C1 segment of cervical spinal cord (tissue), 14 donors: ENCODE measurements at places on chromosomes 13 and 19.

- DNase-seq, result no peak
Observed at GRCh38 chr13:19601749-19602725, 31.4 kb upstream of the MPHOSPH8 start.

- no peak for DNase-seq
Observed at GRCh38 chr13:98054301-98054700, 88.6 kb upstream of the FARP1 start.

GRCh38 chr19:3335431-3336350, 30.7 kb upstream of the NFIC start:
- DNase-seq, result no peak

- DNase-seq, result no peak
Observed at GRCh38 chr13:48844676-48845075, 131.0 kb upstream of the FNDC3A start.

DNA sequence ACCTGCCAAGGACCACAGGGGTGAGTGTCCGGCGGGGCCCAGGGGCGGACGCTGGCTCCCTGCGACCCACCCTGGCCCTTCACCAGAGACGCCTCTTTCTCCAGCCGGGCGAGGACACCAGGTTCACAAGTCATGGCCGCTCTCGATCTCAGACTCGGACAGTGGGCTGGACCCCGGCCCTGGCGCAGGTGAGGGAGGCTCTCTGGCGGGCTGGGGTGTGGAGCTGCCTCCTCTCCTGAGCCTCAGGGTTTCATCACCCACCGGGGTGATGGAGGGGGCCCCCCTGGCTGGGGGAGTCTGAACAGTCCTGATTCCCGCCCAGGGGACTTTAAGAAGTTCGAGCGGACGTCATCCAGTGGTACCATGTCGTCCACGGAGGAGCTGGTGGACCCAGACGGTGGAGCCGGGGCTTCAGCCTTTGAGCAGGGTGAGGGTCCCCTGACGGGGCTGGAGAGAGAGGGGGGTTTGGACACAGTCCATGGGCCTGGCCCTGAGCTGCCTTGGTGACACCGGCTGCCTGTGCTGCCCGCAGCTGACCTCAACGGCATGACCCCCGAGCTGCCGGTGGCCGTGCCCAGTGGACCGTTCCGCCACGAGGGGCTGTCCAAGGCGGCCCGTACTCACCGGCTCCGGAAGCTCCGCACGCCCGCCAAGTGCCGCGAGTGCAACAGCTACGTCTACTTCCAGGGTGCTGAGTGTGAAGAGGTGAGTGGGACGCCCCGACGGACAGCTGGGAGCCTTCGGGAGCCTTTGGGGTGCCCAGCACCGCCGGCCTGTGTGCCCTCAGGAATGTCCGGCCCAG, 13.6 kb downstream of the ARHGAP45 start:
- no peak for DNase-seq

DNA sequence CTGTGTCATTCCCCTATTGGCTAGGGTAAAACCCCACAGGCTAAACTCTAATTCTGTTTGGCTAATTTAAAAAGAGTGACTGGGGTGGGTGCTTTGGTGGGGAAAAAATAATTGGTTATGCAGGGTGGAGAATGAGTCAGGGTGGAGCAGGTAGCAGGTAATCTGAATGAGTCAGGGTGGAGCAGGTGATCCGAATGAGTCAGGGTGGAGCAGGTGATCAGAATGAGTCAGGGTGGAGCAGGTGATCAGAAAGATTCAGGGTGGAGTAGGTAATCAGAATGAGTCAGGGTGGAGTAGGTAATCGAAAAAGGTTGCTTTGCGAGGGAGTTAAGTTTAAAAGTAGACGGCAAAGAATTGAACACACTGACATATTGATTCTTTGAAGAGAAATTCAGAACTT, 1218.8 kb upstream of the ATXN8OS start:
- DNase-seq, result no peak

GRCh38 chr19:35784503-35785338, 9.4 kb downstream of the ARHGAP33 start:
- no peak for DNase-seq

- no peak for DNase-seq
Observed at GRCh38 chr13:110390567-110390966, 83.5 kb downstream of the COL4A2 start.

DNA sequence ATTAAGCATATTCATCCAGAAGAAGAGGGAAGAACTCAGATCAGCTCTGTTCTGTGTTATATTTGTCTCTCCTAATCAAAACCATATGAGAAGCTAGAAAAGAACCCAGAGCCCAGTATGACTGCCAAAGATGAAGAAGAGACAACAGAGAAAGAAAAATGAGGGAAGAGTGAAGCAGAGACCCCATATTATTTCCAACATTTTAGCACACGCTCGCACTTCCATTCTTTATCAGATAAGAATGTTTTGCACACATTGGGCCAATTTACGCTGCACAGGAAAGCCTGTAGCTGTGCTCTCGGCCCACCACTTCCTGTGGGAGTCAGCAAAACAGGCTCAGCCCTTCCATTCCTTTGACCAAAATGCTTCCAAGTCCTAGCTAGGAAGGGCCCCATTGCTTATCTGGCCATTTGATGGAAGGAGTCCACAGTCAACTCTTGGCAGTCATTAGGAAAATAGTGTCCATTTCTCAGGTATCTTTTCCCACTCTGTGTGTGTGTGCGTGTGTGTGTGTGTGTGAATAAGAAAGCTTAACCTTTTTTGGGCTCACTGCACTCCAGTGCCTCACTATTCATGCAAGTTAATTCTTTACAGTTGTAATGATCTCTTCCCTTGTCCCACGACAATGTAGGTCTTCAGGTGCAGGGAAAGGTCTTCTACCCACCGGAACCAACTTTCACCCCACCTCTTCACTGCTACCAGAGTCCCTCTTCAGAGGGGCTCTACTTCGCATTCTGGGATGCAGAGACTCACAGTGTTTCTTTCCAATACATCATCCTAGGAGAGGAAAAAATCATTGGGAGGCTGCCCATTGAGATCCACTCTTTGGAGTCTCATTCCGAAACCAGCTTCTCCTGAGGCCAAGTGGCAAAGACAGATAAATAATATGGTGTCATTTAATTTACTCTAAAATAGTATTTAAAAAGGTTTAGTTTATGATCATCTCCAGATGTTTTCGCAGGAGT, 237.5 kb downstream of the COG6 start:
- DNase-seq, result no peak

DNA sequence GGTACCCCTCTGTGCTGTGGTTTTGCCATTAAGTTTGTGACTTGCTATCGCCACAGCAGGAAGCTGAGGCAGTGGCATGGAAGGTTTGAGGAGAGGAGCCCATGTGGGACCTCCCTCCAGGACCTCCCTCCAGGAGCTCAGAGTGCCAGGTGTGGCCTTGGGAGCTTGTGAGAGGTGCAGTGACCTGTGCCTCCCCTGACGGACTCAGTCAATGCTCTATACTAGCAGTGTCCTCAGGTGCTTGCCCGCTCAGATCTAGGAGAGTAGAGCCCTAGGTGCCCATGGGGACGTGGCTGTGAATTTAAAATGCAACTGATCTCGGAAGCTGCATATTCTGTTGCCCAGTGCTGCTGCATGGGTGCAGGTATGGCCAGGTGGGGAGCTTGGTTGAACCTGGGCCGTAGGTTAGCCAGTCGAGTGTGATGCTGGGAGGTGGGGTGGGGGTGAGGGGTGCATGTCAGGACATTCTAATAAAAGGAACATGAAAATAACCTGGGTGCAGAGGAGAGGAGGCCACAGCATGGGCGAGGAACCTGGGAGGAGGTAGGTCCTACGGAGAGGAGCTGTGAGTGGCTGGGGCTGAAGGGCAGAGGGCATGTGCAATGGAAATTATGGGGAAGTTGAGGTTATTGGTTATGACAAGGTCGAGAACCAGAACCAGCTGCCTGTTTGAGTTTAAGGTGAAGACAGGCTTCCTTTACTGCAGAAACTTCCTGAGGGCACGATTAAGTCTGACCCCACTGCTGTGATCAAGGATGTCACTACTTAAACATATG, 41.6 kb downstream of the TEX29 start:
- no peak for DNase-seq

- no peak for DNase-seq
Observed at GRCh38 chr13:101618440-101619187, 166.1 kb downstream of the ITGBL1 start.

DNA sequence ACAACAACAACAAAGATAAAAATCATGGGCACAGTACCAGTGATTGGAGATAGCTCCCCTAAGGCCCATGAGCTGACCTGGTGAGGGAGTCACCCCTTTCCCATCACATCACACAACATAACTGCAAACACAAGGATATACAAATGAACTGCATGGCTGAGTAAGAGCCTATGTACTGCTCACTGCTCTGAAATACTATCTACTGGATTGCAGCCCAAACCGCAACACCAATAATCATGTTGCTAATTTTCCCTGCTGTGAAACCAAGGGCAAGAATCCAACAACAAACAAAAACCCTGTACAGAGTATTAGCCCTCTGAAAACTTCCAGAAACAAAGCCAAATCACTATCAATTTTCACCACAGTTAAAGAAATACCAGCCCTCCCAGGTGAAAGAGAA, 1893.2 kb downstream of the PCDH9 start:
- DNase-seq, result no peak

- no peak for DNase-seq
Observed at GRCh38 chr19:58466089-58466759, 656 bp upstream of the ZNF324 start.

DNA sequence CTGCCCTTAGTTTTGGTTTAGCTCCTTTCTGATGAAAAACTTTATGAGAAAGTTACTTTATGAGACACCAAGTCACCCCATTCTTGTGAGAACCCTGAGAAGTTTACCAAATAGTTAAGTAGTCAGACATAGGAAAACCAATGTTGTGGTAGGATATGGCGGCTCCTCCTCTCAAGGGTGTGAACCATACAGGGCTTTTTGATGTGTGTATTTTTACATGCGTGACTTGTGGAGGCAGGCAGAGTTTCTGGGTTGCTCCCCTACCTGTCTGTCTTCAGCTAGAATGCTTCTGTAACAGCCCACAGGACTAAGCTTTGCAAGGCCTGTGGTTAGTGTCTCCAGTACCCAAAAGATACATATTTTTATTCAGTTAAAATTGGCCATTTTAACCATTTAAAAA, 18.3 kb downstream of the UBAC2 start:
- no peak for DNase-seq

GRCh38 chr19:29872224-29872731, 60.5 kb downstream of the CCNE1 start:
- DNase-seq, result no peak

GRCh38 chr19:54439174-54439851, 9.7 kb upstream of the LENG8 start:
- peak; percentile 36 for DNase-seq

DNA sequence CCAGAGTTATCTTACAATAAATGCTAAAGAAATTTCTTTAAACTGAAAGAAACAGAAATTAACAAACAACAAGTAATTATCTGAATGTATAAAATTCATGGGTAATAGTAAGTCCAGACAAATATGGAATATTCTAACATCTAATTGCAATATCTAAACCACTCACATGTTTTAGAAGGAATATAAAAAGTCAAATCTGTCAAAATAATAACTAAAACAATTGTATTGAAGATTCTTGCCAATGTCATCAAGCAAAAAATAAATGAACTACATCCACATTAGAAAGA, 942.9 kb upstream of the PCDH20 start:
- no peak for DNase-seq

GRCh38 chr19:55091955-55092354, 16.3 kb downstream of the EPS8L1 start:
- no peak for DNase-seq

DNA sequence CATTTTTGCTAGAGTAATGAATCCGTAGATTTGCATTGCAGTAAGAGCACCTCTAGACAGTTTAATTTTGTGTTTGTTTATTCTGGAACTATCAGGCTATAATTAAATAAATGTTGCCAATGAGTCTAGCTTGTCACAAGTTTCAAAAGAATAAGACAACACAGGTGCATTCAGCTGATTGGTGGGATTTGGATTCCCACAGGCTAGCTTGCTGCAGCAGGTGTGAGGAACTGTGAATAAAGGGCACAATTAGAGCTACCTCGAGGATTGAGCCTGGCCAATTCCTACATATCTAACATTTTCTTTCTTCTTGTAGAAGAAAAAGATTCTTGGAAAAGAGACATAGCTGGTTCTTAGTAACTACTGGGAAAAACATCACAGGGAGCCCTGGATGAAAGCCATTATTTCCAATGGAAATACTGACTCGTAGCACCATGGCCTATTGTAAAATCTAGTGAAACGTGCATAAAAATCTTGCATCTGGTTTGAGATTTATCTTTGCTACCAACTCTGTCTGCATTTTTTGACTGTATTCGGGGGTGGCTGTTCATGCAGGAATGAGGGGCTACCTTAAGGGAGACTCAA, 360.9 kb downstream of the FGF9 start:
- no peak for DNase-seq

DNA sequence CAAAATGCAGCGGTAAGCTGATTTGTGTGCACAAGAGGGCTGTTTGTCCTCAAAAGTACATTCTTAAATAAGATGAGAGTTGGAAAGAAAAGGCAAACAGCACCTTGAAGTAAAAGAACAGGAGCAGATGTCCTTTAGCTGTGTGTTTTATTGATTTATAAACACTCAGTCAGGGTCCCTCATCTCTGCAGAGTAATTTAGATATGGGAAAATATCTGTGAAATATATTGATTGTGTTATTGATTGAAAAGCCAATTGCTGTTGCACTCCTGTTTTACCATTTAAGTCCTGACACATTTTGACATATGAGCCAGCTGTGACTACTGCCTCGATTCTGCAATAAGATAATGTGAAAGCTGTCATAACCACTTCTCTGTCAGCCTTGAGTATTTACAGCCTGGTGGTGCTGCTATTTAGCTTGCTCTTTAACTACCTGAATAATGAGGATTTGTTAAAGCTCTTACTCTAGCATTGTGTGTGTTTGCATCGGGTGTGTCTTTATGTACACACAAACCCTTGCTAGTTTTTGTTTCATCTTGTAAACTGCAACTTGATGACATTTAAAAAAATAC, 550.1 kb downstream of the DACH1 start:
- no peak for DNase-seq

DNA sequence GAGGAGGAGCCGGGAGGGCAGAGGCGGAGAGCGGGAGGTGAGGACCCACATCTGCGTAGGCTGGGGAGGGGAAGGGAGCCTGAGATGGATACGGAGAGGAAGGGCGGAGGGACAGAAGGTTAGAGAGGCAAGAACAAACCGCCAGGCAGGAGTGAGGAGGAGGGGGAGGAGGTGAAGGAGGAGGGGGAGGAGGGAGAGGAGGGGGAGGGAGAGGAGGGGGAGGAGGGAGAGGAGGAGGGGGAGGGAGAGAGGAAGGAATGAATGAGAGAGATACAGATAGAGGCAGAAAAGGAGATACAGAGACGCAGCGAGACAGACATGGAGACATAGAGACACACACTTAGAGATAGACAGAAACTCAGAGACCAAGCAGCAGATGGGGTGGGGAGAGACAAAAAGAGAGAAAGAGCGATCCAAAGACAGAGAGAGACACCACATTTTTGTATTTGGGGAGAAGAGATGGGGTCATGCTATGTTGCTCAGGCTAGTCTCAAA, 782 bp upstream of the CA11 start:
- no peak for DNase-seq

- peak; percentile 4 for DNase-seq
Observed at GRCh38 chr19:48933382-48933932, at the start of gene DHDH. DHDH (plus strand) TSS chr19:48933699; CDS start chr19:48933722, 23 bp downstream.

DNA sequence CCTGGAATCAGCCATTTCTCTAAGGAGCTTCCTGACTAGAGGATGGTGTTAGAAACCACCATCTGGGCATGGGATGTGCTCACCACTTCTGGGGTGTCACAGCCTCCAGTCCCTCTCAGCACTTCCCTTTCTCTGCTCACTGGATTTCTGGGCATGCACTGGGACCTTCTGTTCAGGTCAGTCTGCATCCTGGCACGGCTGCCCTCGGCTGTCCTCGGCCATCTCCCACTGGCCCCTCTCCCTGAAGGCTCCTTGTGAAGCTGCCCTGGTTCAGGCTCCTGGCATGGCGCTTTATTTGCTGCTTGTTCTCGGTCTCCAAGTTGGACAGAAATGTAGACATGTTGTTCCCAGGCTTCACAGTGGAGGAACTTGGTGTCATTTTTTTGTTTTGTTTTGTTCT, 60.0 kb downstream of the TEX29 start:
- DNase-seq, result no peak
